Activated T-helper 1 cell treated with anti-CD3 and anti-CD28 coated beads, Interleukin-12 subunit alpha, Interleukin-12 subunit beta, Interleukin-2, Interleukin-4 antibody, amounts not matched to agents 30 ng/mL and 10 ng/mL and 1 ng/mL, durations not matched to agents 14 hours and 24 hours and 36 hours (primary cell): ENCODE measurements at places on chromosomes 6 and 20. TPM values are rescaled to one million over a fixed set of nuclear protein-coding genes. Genes with fewer than 3 reads are reported as not detected.

SULF2 gene
- total RNA-seq: 0.52 and 0.66 TPM in 2 replicates

PARD6B gene
- 6.3 and 7.1 TPM in 2 replicates for total RNA-seq

GRM1 gene
- not detected in 2 replicates for total RNA-seq

SLC35F1 gene
- total RNA-seq: not detected in 2 replicates

KIF6 gene
- total RNA-seq: 0.08 and 0.15 TPM in 2 replicates

MACROD2 gene
- total RNA-seq: not detected in 2 replicates

SLC35A1 gene
- total RNA-seq: 9.7 and 10.2 TPM in 2 replicates

DSTN gene
- 58.2 and 58.8 TPM in 2 replicates for total RNA-seq

C20orf141 gene
- total RNA-seq: not detected in 2 replicates
